ENCODE measurements at places on chromosomes 2 and 18.

DNA sequence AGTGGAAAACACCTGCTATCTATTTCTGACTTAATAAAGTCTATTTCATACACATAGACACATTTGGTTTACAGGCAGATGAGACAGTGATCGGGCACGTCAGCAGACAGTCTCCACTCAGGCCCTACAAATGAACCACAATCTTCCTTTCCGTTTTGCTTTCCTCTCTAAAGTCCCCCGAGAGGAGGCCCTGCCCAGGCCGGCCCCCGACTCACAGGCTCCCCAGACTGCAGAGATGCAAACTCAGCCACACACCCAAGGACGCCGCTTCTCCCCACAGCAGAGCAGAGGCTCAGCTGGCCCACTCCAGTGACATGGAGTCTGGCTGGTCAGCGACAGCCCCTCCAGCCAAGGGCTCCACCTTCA lies 9.3 kb upstream of the MTERF4 start:
- no peak for DNase-seq

- DNase-seq = no peak
Observed at GRCh38 chr18:55402731-55403405, 185.1 kb downstream of the TCF4 start.

DNA sequence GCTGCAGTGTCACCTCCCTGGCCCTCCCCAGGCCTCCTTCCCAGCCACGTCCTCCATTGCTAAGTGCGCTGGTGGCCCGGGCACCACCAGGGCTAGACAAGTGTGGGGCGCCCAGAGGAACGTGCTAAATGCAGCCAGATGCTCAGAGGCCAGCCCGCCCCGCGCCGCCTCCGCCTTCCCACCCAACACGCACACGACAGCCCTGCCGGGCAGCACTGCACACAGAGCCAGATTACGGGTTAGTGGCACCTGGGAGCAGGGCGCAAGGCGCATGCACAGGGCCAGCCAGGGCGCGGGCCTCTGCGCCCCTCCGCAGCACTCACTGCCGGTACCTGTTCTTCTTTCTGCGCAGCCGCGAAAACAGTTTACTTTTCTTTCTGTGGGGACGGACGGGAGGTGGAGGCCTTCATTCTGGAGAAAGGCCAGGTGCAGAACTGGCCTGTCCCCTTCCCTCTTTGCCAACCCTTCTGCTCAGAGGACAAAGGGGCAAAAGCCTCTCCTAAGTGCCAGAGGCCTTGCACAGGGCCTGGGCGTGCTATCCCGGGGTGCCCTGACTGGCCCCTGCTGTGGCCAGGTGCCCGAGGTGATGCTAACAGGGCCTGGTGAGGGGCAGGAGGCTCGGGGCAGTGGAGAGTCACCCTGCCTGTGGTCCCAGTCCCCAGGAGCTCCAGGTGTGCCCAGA lies 46.5 kb downstream of the BIN1 start:
- DNase-seq = no peak

DNA sequence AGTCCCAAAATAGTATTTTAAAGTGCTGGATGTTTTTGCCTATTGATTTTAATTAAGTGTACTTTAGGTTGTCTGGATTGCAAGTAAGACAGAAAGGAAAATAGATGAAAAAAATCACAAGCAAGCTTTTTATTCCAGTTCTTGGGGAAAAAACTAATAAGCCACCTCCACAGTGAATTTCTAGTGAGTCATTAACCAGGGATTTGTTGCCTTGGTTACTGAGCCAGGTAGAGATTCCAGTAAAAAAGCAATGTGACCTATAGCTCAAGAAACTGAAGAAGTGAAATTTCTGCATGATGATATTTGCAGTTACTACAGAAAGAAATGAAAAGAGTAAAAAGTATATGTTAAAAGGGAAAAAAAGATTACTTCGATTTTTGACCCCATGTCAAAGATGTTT lies 160.6 kb downstream of the METTL4 start:
- no peak for DNase-seq

DNA sequence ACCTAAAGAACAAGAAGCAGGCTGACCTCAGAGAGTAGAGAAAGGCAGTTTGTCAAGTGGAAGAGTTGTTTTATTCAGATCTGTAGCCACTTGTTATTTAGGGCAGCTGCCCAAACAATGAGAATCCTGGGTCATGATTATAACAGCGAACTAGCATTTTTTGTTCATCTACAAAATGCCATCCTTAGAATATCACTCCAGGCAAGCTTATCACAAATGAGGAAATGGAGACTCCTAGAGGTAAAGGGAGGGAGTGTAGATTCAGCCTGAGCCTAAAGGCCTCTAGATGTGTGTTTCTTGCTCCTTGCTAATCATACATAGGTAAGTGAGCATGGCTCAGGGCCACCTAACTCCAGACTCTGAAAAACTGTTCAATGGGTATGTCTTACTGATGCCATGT lies 126.1 kb downstream of the HNMT start:
- DNase-seq = no peak

GRCh38 chr2:68974251-68974650 lies at the start of gene GKN1:
GKN1 (plus strand) TSS chr2:68974636; CDS start chr2:68974678, 42 bp downstream.
- DNase-seq = no peak

GRCh38 chr18:79784071-79784913 lies 13.4 kb upstream of the KCNG2 start:
- no peak for DNase-seq

GRCh38 chr2:181573140-181573736 lies 83.7 kb downstream of the CERKL start:
- DNase-seq = no peak

- DNase-seq = no peak
Observed at GRCh38 chr2:71256421-71256820, 29.5 kb upstream of the PAIP2B start.

GRCh38 chr2:189791338-189792042 lies 7.2 kb downstream of the PMS1 start:
- no peak for DNase-seq

DNA sequence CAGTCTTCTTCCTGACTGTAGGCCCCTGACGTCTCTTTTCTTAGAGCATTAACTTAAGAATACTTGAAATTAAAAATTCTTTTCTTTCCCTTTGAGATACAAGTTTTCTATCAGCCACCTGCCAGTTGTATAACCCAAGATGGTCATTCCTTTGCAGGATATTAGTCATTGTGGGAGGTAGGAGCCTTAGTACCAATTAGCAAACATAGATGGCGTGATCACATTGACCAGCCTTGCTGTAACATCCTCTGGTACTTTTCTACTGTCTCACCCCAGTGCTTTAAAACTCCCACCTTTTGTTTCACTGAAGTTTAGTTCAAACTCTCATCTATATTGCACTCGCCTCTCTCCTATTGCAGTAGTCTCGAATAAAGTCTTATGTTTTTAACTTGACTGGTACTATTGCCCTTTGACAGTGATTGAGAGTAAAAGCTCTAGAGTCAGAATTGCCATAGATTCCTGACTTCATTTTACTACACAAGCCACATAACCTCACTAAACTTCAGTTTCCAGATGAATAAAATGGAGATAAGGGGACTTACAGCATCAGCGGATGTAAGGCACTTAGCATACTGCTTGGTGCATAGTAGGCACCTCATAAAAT lies 74.1 kb downstream of the VRK2 start:
- DNase-seq = no peak

- DNase-seq = no peak
Observed at GRCh38 chr18:57630754-57631595, 9.3 kb upstream of the NARS1 start.

- DNase-seq = no peak
Observed at GRCh38 chr18:52824126-52824525, 484.1 kb downstream of the DCC start.

DNA sequence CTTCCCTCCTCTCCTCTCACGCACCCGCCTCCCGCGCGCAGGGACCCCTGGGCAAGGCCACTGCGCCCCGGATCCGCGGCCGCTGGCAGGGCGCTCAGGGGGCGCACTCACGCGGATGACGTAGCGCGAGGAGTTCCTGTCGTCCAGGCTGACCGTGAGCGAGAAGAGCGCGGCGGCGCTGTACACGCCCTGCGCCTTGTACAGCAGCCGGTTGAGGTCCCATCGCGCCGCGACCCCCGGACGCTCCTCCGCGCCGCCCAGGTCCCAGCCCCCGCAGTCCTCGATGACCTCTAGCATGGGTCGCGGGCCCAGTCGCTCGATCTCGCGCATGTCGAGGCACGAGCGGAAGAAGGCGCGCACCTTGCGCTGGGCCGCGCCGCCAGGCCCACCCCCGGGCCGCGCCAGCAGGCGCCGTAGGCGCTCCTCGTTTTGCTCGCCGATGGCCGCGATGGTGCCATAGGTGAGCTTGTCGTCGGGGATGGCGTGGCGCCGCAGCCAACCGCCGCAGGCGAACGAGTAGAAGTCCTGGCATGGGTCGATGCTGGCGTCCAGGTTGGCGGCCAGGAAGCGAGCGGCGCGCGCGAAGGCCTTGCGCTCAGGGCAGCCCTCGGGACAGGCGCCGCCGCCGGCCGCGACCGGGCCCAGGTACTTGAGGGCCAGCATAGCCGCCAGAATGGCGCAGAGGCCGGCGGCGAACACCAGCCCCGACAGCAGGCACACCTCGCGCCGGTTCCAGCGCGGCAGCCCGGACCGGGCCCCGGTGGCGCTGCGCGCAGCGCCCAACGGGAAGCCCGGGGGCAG lies 1.7 kb downstream of the ECEL1 start:
- DNase-seq = no peak

- DNase-seq = no peak
Observed at GRCh38 chr2:229660951-229661350, 53.4 kb downstream of the DNER start.

DNA sequence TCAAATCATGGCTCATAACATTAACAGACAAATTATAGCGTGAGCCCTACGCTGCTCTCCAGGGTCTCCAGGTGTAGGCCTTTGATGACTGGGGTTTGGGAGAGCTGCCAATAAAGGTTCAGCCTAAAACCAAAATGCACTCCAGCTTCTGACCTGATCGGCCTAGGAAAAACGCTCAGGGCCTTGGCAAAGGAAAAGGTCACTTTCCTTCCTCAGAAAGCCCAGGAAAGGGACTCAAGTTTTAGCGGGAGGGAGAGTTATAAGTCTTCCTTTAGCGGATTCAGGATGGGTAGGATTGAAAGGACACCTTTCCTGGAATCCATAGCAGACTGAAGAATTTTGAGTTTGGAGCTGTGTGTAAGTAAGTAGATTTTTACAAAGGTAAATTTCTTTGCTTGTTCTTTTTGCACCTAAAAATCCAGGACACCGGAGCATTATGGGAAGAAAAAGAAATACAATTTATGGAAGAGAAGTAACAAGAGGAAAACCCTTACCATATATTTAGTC lies 8.8 kb downstream of the EVX2 start:
- DNase-seq = no peak

DNA sequence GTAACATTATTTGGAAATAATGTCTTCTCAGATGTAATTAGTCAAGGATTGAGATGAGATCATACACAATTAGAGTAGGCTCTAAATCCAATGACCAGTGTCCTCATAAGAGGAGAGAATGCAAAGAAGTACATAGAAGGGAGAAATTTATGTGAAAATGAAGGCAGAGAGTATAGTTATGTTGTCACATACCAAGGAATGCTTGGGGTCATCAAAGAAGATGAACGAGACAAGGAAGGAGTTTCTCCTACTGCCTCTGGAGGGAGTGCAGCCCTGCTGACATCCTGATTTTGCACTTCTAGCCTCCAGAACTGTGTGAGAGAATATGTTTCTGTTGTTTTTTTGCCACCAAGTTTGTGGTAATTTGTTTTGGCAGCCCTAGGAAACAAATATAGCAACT lies 100.1 kb downstream of the GALNT13 start:
- DNase-seq = no peak

- DNase-seq = no peak
Observed at GRCh38 chr2:105820691-105821090, 76.0 kb downstream of the NCK2 start.
